ENCODE measurements at places on chromosomes 5 and 9.

DNA sequence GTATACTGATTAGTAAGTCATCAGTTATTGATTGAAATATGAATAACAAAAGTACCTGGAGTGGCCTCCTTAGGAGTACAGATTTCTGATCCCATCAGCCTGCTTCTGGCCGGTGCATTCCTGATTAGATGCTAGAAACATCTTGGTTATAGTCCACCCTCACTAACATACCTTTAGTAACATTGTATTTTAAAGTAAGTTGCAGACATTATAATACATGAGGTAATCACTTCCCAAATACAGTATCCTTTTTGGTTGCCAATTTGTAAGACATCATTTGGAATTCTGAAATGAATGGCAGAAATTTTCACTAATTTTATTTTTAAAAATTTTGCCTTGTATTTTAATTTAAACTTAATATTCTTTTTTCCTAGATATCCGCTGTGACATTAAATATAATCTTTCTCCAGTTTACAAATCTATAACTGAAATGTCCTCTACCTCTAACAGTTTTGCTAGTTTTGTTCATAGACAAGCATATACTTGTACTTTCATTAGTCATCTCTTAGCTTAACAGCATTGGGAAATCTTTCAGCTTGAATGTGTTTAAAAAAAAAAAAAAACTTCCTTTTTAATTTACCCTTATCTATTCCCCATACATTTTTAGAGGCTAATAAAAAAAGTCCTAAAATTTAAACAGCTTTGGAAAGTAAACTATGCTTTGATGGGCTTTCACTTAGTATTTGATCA lies 178.9 kb downstream of the XRCC4 start:
- DNase-seq, result no peak

DNA sequence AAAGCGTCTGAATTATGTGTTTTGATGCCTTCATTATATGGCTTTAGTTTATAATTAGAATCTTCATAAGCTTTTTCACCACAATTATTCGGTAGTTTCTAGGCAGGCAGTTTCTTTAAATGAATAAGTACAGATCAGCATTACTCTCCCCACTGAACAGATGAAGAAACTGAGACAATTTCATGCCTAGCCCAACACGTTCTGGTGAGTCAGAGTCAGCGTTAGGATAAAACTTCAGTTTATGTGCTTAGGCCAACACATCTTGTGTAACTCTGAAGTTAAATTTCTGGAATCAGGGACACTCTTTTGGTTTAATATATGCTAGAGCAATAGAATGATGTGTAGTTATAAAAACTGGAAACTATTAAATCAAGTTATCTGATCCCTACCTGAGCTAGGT lies 186.7 kb upstream of the ELL2 start:
- no peak for DNase-seq

GRCh38 chr5:135667673-135668072 lies 88.9 kb upstream of the CXCL14 start:
- DNase-seq, result no peak

- DNase-seq, result no peak
These were observed 8.7 kb downstream of the PPP6C start for GRCh38 chr9:125180876-125181275.

GRCh38 chr9:95129476-95130291 lies 187.8 kb downstream of the FANCC start:
- no peak for DNase-seq

GRCh38 chr5:74464512-74465209 lies 175.9 kb downstream of the ENC1 start:
- DNase-seq, result no peak

GRCh38 chr5:172571413-172571812 lies 69.7 kb upstream of the NEURL1B start:
- DNase-seq, result no peak
